ENCODE measurements at places on chromosomes 5 and 9.

DNA sequence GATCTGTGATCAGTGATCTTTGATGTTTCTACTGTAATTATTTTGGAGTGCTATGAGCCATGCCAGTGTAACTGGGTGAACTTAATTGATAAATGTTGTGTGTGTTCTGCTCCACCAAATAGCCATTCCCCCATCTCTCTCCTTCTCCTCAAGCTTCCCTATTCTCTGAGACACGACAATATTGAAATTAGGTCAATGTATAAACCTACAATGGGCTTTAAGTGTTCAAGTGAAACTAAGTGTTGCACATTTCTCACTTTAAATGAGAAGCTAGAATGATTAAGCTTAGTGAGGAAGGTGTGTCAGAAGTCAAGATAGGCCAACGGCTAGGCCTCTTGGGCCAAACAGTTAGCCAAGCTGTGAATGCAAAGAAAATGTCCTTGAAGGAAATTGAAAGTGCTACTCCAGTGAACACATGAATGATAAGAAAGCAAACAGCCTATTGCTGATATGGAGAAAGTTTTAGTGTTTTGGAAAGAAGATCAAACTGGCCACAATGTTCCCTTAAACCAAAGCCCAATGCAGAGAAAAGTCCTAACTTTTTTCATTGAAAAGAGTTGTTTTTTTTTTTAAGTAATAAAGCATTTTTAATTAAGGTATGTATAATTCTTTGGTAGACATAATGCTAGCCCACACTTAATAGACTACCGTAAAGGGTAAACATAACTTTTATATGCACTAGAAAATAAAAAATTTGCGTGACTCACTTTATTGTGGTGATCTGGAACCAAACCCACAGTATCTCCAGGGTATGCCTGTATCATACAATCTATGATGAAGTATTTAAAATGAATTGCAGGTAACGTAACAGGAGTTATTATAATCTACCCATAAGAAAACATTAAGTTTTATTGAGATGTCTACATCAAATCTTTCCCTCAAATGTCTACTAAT lies 42.5 kb upstream of the ALDH1A1 start:
- DNase-seq, result no peak

GRCh38 chr5:109177227-109177626 lies 232.5 kb downstream of the PJA2 start:
- no peak for DNase-seq

DNA sequence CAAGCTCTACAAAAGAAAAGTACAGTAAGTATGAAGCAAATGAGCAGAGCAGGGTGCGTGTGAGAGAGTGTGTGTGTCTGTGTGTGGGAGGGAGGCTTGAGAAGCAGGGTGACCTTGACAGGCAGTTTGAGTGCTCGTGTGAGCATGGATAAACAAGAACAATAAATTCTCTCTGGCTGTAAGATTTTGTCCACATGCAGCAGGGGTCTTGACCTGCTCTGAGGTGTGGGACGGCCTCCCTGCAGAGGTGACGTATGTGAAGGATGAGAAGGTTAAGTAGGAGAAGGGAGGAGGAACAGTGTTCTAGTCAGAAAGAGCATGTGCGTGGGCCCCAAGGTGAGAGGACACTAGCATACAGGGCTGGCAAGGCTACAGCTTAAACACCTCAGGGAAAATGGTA lies 49.0 kb downstream of the SPTLC1 start:
- DNase-seq, result no peak

DNA sequence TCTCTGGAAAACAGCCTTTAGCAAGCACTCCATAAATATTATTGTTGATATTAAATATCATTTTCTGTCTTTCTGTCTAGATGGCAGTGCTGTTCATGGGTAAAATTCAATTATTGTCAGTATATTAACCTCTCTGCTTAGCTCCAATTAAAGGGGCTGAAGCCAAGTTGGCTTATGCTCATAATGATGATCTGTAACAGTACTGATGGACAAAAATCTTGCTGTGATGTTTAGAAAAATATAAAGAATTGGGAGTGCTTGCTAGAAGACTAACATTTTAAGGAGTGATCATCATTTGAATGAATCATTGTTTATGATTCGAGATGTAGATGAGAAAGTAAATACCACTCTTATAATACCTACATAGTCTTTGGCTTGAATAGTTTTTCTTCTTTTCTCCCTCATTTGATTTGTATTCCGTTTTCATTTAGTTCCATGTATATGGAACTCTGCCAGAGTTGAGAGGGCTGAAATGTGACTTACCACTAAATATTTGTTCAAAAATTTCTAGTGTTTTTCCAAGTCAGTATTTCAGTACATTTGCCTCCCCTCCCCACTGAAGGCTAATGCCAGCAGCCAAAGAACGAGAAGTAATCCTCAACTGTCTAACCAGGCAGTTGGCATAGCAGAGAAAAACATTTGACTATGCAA lies 538.3 kb downstream of the CSNK1G3 start:
- no peak for DNase-seq

GRCh38 chr9:95189251-95190098 lies 128.0 kb downstream of the FANCC start:
- DNase-seq, result no peak

- DNase-seq, result no peak
Observed at GRCh38 chr5:151449839-151450238, 2.4 kb downstream of the SLC36A1 start.

DNA sequence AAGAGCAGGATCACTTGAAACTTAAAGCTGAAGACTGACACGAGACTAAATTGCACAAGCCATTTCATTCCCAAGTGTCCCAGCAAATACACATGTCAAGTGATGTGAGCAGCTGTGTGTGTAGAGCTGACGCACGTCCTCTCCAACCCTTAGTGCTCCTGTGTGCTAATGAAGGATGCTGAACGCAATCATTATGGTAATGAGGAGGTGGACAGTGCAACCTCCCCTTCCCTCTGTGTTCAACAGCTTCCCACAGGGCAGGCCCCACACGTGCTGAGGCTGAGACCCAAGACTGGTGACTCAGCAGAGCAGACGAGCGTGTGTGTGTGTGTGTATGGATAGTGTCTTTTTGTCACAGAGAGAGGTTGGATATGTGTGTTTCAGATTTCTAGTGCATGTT lies 702.1 kb downstream of the SEMA5A start:
- DNase-seq, result no peak

DNA sequence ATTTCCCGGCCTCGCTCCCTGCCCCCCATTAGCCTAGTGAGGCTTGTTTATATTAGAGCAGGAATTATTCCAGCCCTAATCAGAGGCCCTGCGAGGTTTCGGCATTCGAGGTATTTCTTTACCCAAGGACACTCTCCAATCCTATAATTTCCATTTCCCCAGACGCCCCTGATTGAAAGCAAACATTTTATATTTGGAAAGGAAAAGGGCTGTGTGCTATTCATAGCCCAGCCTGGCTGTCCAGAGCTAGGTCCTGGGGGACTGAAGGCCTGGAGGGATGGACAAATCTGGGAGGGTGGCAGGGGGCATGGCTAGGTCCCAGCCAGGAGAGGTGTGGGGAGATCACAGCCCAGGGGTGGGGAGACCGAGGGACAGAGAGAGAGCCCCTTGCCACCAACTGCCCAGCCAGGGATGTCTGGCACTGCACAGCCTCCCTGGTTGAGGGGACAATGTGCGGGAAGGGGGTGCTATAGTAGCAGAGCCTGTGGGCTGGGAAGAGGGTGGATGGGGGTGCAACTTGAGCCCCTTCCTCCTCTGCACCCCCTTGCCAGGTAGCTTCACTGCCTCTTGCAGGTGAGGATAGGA lies 125.1 kb downstream of the BARX1 start:
- DNase-seq, result peak; percentile 7

DNA sequence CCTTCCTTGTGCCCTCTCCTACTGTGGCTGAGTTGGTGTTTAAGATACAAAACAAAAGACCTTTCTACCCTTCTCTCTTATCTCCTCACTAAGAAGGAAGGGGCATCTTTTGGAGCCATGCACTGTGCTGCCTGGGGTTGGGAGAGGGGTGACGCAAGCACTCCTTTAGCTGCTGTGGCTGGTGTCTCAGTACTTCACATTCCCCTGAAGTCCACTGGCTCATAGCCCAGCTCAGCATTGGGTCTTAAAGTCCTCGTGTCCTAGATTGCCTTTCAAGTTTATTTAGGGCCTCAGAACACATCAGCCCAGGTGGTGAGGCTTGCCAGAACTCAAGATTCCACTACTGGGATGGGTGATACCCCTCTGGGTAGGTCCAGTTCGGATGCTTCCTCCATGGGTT lies 325.9 kb upstream of the CYLC2 start:
- no peak for DNase-seq

GRCh38 chr5:32123058-32123805 lies 50.9 kb downstream of the GOLPH3 start:
- DNase-seq, result no peak

GRCh38 chr9:90343366-90343765 lies 299.3 kb downstream of the DIRAS2 start:
- no peak for DNase-seq

DNA sequence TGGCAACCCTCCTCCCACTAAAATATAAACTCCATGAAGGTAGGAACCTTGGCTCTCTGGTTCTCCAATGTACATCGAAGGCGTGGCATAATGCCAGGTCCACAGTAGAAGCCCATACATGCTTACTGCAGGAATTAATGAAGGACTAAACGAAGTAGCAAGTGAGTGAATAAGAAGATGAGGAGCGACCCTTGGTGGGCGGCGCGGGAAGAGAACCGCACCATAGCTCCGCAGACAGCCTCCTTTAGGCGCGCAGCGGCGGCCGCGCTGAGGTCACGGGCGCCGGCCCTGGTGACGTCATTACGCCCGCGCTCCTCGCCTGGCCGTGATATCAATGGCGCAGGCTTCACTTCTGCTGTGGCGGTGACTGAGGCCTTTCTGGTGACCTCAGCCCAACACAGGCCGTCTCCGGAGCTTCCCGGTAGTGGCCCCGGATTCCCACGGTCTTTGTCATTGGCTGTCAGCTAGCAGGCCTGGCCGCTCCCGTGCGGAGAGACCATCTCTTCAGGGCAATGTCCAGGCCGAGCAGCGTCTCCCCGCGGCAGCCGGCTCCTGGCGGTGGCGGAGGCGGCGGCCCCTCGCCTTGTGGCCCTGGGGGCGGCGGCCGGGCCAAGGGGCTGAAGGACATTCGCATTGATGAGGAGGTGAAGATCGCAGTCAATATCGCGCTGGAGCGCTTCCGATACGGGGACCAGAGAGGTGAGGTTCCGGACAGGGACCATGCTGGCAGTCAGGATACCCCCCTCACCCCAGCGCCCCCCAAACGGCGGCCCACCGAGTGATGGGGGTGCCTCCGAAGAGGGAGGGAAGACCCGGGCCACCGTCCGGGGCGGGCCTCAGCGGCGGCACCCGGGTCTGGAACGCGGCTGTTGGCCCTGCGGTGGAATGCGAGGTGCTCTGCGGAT lies at the start of gene YTHDC2:
YTHDC2 (plus strand) TSS at position 311 of the 905 bp plus-strand sequence; CDS start at position 513, 202 bp downstream.
- peak; percentile 79 for DNase-seq

DNA sequence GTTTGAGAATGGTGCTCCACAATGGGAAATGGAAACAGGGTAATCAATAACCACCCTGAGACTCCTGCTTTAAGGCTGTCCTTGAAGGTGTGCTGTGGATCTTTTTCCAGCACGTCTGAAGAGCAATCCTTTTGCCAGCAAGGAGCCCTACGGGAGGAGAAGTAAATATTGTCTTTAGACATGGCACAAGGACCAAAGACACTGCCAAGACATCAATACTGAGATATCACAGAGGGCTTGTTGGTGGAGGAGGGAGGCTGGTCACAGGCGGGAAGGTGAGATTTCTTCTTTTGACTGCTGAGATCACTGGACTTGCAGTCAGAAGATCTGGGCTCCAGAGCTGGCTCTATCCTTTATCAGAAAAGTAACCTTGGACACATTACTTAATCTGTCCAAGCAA lies 135.0 kb upstream of the ZNF462 start:
- DNase-seq, result no peak
